Activated CD4-positive, alpha-beta T cell treated with anti-CD3 and anti-CD28 coated beads for 36 hours (primary cell): ENCODE measurements at places on chromosomes 12 and 14.

DNA sequence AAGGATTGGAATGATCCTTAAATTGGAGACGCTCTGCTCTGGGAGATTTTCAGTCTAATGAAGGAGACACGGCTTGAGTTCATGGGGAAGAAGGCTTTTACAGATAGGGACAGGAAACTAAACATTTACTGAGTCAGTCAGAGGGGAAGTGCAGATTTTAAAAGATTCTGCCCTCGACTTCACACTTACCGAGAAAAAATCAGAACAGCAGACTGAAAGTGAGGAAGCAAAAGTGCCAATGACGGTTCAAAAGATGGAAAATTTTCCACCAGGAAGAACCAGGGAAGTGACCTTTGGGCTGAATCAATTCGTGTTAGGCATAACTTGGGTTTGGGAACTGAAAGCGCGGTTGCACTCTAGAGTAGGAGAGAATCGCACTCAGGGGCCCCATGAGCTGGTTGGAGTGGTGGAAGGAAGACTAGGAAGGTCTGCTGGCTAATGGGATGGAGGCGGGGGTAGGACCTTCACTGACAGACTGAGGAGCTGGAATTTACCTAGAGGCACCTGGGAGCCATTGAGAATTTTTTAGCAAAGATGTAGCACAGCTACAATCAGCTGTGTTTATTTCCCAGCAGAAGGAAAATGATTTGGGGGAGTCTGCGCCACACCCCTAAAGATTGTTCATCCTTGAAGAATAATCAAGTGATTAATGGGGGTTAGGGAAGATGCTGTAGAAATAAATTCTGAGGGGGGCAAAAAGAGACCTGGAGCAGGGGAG is 1.2 kb downstream of the KCNK13 start:
- DNase-seq = no peak

- no peak for DNase-seq
Observed at GRCh38 chr14:77872983-77873382, 73.1 kb downstream of the ADCK1 start.

GRCh38 chr14:88137327-88137726 is 132.4 kb downstream of the GPR65 start:
- no peak for DNase-seq

DNA sequence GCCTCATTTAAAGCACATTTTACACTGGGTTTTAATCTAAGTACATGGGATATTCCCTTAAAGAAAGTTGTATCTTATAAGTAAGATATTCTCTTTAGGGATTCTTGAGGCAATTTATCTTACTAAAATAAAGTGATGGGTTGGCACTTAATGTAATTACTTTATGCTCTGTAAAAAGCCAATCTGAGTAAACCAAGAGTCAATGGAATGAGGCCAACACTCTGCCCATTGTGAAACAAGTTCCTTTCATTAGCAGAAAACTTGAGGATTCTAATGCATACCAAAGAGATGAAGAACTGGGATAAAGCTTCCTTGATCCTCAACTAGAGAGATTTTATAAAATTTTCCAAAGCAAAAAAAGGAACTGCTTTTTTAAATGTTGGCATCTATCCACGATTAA is 121.2 kb downstream of the METTL25 start:
- no peak for DNase-seq

- DNase-seq = no peak
Observed at GRCh38 chr12:110600254-110600653, 13.7 kb upstream of the TCTN1 start.
